Activated CD4-positive, alpha-beta T cell treated with anti-CD3 and anti-CD28 coated beads, Interleukin-2, amount 50 U/mL, for 1 hour (primary cell): ENCODE measurements at places on chromosomes 13 and 19.
A peak's percentile ranks its signal among the peaks of the same experiment; 100 is the strongest.

DNA sequence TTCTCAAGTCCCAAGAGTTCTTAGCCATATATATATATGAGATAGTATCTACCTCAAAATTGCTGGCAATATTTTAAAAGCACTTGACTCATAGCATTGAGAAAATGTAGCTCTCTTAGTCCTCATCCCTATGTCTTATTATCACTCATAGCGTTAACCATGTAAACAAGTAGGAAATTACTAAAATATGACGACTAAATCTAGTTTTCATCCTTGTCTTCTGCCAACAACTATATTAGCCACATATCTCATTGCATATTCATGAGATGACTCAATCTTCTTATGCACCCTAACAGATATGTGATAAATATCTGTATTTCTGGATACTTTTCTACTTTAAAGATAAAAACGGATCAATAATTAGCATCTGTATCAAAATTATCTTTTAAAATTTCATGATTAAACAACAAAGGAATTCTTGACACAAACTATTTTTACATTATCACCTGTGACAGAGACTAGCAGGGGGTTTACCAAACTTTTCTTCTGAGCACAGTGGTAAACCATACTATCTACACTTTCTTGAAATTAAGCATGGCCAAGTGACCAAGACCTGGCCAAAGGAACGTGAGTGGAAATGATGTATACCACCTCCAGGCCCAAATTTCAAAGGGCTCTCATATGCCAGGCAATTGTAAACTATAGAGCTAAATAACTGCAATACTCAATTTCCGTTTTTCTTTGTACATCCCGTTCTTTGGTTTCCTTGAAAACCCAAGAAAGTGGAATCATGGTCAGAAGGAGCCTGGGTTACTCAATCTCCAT is 45.7 kb downstream of the ZC3H13 start:
- DNase-seq = no peak

DNA sequence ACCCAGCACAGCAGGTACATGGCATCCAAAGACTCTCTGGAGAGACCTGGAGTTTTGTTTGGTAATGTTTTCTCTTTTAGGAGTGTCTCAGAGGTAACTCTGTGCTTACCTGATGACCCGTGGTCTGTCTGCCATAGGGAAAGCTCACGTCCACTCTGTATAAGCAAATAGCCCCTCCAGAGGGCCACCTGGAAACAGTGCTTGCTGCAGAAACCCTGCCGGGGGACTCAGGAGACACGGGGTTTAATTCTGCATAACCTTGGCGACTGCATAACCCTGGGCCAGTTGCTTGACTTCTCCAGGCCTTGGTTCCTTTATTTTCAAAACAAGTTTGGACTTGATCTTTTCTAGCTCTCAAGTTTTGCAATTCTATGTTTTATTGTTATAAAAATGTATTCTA is 187.2 kb upstream of the SOX1 start:
- no peak for DNase-seq

GRCh38 chr13:40165316-40165932 is 501.0 kb downstream of the FOXO1 start:
- DNase-seq = no peak

DNA sequence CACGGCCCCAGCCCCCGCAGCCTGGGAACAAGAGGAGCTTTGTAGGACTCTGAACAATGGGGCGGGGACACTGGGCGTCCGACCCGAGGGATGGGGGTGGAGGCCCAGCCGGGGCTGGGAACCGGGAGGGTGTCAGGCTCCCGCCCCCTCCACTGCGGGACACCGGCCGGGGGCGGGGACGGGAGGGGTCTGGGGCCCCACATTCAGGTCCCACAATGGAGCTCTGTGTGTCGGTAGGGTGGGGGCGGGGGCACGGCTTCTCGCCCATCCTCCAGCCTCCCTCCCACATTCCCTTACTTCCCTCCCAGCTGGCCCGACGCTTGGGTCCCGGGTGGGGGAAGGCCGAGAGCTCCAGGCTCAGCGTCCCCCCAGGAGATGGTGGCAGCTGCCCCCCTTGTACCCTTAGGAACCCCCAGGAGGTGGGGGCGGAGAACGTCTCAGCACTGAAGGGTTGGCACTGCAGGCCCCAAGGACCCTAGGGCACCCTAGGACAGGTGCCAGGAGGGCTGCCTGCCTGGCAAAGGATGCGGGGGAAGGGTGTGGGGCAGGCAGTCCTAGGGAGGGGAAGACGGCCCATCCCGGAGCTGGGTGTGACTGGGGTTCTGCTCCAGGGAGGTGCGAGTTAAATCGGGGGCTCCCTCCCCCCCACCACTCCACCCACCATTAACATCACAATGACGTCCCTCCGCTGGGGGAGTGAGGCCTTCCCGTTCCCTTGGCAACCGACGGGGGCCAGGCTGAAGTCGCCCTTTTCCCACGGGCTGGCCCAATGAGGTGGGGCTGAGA is 5.3 kb downstream of the TTYH1 start:
- no peak for DNase-seq

- DNase-seq = no peak
These were observed 10.3 kb upstream of the ZNF14 start for GRCh38 chr19:19743176-19743575.

DNA sequence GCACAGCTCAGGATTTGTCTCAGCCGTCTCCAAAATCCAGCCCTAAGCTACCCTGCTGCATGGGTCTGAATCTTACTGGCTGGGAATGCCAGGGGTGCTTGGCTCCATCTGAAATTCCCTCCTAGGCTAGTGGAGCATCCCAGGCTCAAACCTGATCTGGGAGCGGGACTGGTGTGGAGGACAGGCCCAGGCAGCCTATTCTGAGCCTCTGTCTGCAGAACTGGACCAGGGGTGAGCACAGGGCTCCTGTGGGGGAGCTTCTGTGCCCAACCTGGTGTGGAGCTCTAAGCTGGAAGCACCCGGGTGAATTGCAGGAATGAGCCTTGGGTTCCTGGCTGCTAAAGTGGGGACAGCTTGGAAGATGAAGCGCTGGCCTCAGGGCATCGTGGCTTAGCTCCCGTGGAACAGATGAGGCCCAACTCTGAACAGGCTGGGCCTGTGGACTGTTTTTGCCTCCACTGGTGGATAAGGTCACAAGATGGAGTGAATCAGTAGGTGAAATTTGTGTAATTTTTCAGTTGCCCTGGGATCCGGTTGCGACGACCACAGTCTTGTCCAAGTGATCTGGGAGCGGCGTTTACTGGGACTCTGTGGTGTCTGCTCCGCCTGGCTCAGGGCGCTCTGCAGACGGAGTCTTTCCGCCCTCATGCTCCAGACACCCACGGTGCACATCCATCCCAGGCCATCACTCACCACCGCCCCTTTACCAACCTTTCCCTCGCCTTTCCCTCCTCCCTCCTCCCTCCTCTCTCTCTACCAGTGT is 79.5 kb downstream of the TEX29 start:
- no peak for DNase-seq

GRCh38 chr13:82597747-82598146 is 1284.5 kb downstream of the SLITRK1 start:
- DNase-seq = no peak

- no peak for DNase-seq
These were observed 15.6 kb upstream of the PNMA8B start for GRCh38 chr19:46511237-46511636.

DNA sequence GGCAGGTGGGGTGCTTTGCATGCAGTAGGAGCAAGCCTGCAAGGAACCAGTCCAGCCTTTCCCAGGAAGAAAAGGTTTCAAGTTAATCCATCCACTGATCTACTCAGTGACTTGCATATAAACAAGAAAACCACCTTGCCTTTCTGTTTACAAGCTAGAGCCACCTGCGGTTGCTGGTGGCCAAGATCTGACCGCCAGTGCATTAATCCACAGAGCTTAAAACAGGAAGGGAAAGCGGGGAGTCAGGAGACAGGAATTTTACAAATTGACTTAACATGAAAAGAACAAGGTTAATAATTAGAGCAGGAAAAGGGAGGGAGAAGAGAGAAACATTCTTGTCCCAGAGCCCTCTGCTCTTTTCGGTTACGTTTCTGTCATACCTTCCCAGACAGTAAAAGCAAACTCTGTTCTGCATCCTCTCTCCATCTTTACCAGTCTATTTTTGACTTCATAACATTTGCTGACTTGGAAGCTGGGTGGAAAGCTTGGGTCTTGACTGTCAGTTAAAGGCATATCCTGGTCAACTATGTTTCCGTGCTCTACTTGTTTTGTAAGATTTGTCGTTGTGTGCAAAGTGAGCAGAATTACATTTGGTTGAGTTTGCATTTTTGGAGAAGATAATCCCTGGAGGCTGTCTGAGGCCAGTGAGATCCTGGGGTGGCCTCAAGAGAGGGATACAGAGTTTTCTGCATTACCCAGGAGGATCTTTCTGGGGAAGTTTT is 760.6 kb downstream of the EFNB2 start:
- no peak for DNase-seq

- DNase-seq = no peak
These were observed 140.2 kb downstream of the KLF5 start for GRCh38 chr13:73198991-73199411.

GRCh38 chr19:3798137-3798536 is 12.0 kb upstream of the MATK start:
- no peak for DNase-seq

DNA sequence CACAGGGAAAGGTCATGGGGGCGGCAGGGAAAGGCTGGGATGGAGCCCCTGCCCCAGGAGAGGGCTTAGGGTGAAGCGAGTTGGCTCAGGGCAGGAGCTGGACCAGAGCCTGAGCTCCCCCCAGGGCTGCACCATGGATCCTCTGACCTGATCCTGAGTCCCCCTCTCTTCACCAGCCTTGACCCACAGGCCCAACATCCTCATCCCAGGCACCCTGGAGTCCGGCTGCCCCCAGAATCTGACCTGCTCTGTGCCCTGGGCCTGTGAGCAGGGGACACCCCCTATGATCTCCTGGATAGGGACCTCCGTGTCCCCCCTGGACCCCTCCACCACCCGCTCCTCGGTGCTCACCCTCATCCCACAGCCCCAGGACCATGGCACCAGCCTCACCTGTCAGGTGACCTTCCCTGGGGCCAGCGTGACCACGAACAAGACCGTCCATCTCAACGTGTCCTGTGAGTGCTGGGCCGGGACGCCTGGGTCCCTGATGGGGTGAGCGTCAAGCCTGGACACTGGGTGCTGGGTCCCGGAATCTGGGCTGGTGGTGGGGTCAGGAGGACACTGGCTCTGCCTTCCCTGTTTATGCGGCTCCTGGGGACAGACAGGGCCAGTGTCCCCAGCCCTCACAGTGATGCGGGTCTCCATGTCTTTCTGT is 842 bp downstream of the SIGLEC9 start:
- no peak for DNase-seq

GRCh38 chr13:74819549-74819948 is 662.4 kb downstream of the TBC1D4 start:
- no peak for DNase-seq

DNA sequence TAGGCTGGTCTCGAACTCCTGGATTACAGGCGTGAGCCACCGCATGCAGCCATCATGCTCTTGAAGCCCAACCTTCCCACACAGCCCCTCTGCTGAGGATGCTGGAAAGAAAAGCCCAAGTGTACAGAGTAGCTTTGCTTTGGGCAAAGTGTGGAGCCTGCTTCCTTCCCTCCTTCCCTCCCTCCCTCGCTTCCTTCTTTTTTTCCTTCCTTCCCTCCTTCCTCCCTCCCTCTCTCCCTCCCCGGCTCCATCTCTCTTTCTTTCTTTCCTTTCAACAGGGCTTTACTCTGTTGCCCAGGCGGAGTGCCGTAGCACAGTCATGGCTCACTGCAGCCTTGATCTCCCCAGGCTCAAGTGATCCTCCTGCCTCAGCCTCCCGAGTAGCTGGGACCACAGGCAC is 2.7 kb downstream of the CC2D1A start:
- no peak for DNase-seq

- no peak for DNase-seq
These were observed 380.1 kb downstream of the EFNB2 start for GRCh38 chr13:106155411-106155810.

- peak; percentile 94 for DNase-seq
These were observed at the start of gene CEBPG for GRCh38 chr19:33373453-33374235. CEBPG (plus strand) TSS chr19:33373709; CDS start chr19:33379240, 5,531 bp downstream.

DNA sequence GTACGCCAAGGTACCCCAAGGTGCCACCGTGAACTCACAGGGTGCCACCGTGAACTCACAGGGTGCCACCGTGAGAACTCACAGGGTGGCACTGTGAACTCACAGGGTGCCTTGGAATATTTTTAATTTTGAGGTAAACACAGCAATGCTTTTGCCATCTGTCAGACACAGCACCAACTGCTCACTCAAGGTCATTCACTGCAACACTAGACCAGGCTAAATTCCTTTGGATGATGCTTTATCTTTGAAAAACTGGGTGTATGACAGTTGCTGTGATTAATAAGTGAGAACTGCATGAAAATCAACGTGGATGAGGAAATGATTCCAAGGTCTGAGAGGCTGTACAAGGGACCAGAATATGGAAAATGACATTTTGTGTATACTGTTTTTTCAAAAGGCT is 18.9 kb downstream of the SAFB2 start:
- DNase-seq = no peak

GRCh38 chr19:4388337-4389063 is 11.8 kb downstream of the SH3GL1 start:
- no peak for DNase-seq

GRCh38 chr13:75299246-75299645 is 182.7 kb downstream of the TBC1D4 start:
- no peak for DNase-seq

GRCh38 chr19:6406401-6406800 is 13.4 kb upstream of the GTF2F1 start:
- no peak for DNase-seq

DNA sequence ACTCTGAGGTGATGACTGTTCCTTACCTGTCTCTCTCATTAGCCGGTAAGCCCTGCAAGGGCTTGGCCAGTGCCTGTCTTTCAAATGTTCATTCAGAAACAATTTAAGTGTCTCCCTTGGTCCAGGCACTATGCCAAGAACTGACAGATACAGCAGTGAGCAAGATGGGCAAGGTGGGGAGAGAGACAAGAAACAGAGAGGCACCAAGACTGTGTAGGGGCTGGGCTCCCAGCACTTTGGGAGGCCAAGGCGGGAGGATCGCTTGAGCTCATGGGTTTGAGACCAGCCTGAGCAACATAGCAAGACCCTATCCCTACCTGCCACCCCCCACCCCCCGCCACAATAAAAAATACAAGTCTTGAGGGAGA is 1.3 kb upstream of the CCNE1 start:
- DNase-seq = no peak
